ENCODE measurements at places on chromosomes 1 and 21. TPM values are rescaled to one million over a fixed set of nuclear protein-coding genes. Genes with fewer than 3 reads are reported as not detected.

GRCh38 chr1:163201906-163202305 is 810 bp downstream of the RGS5 start:
- DNase-seq, result no peak

DNA sequence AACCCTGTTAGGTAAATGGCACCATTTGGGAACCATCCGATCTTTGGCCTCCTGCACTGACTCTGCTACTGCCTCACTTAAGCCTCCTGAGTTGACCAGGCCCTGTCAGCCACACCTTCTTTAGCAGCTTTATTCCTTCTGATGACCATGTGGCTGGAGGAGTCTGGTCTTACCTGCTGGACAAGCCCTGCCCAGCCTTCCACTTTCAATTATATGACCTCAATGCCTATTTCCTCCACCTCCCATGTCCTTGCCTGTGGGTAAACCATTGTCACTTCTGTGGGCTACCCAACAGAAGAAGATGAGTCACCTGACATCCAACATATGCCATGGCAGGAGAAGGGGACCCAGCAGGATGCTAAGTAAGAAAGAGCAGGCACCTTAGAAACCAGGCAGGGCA is 393.8 kb downstream of the NTNG1 start:
- no peak for DNase-seq

DNA sequence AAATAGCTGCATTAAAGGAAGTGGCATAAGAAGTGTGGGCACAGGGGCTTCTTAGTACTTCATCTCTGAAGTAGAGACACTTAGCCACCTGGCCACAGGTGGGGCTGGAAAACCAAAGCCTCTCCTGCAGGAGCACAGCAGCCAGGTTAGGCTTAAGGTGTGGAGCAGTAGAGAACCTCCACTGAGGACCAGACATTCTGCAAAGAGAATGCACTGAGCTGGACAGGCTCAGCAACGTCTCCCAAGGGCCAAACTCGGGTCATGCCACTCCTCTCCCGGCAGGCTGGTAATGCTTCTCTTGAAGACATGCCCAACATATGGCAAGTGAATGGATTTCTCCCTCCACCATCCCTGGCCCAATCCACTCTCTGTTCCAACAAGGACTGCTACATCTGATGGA is 33.0 kb upstream of the LRRC38 start:
- DNase-seq, result no peak

DNA sequence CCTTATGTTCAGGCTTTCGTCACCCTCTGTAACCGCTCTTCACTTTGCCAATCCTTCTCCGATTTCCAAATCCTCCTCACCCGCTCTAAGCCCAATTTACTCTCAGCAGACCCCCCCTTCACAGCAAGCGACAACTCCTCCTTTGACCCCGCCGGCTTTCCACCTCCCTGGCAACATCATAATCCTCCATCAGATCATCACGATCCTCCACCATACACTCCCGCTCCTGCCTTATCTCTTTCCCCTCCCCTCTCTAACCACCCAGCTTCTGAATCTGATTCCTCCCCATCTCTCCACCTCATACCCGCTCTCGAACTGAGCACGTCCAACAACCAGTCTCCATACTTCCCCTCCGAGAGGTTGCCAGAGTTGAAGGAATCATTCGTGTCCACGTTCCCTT is 7.5 kb upstream of the EVA1B start:
- no peak for DNase-seq

GRCh38 chr21:29583424-29583924 is 284.8 kb downstream of the BACH1 start:
- no peak for DNase-seq

- no peak for DNase-seq
Measured at GRCh38 chr1:154774175-154774855, 95.8 kb downstream of the KCNN3 start.

- peak; percentile 17 for DNase-seq
Measured at GRCh38 chr1:164562511-164562910, 3.5 kb downstream of the PBX1 start.

GRCh38 chr21:36104317-36105300 is 30.3 kb upstream of the CBR3 start:
- peak; percentile 44 for DNase-seq

DNA sequence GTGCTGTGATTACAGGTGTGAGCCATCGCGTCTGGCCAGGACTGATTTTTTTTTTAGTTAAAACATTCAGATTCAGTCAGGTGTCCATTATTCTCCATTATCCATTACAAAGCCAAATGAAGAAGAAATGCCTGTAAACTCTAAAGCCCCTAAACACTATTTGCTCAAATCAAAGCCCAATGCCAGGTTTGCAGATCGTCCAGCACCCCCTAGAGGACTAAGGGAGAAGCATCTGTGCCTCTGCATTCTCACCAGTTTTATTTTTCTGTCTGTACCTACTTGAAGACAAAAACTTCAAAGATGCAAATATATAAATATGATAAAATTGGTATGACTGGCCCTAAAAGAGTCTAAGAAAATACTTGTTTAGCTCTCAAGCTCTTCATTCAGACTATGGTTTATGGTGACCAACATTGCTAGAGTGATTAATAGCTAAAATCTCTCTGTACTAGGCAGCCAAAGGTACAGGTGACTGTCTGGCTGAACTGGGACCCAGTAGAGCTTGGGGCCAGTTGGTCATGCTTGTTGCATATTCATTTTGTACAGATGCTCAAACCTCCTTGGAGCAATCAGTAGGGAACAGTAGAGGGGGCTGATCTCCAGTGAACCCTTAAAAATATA is 138.4 kb downstream of the SYT2 start:
- DNase-seq, result peak; percentile 57

GRCh38 chr1:145961425-145962156 is 2.8 kb downstream of the ANKRD34A start:
- DNase-seq, result no peak

- DNase-seq, result no peak
Measured at GRCh38 chr1:238101923-238102322, 211.2 kb upstream of the ZP4 start.

DNA sequence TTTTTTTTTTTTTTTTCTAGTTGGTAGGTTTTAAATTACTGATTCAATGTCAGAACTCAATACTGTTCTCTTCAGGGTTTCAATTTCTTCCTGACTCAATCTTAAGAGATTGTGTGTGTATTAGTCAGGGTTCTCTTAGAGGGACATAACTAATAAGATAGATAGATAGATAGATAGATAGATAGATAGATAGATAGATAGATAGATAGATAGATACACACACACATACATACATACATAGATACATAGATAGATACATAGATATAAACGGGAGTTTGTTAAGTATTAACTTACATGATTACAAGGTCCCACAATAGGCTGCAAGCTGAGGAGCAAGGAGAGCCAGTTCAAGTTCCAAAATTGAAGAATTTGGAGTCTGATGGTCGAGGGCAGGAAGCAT is 251.3 kb downstream of the SMYD3 start:
- no peak for DNase-seq

Gene GSTM1
- total RNA-seq, result not detected

DNA sequence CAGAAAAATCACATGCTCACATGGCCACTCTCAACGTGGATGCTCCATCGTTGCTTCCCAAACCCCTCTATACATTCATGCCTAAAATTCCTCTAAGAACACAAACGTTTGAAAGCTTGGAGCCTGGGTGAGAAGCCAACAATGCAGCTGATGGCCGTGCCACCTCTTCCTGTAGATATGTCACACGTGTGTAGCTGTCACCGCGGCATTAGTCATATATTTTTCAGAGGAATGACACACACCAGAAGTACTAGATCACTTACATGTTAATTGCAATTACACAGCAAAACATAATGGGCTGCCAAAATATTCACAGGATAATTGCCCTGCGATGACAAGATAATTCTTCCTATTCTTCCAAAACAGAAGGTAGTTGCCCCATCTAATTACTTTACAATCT is 112.7 kb upstream of the BACE2 start:
- no peak for DNase-seq

DNA sequence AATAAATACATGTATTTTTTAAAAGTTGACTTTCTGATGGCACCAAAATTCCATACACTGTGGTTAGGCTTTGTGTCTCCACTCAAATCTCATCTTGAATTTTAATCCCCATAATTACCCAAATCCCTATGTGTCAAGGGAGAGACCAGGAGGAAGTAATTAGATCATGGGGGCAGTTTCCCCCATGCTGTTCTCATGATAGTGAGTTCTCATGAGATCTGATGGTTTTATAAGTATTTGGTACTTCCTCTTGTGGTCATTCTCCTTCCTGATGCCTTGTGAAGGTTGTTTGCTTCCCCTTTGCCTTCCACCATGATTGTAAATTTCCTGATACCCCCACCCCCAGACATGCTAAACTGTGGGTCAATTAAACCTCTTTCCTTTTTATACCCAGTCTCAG is 1218.4 kb upstream of the PRMT6 start:
- no peak for DNase-seq

GRCh38 chr1:114021665-114022099 is 42.4 kb downstream of the OLFML3 start:
- DNase-seq, result no peak

- DNase-seq, result peak; percentile 18
Measured at GRCh38 chr1:29162476-29163138, 19.1 kb downstream of the SRSF4 start.

- peak; percentile 35 for DNase-seq
Measured at GRCh38 chr1:182337736-182338571, 53.6 kb downstream of the GLUL start.

Gene OTUD3
- total RNA-seq, result 13.4 TPM

Gene MYBPH
- total RNA-seq, result 0.43 TPM

Gene LCE3E
- not detected for total RNA-seq

Gene S100A1
- not detected for total RNA-seq

DNA sequence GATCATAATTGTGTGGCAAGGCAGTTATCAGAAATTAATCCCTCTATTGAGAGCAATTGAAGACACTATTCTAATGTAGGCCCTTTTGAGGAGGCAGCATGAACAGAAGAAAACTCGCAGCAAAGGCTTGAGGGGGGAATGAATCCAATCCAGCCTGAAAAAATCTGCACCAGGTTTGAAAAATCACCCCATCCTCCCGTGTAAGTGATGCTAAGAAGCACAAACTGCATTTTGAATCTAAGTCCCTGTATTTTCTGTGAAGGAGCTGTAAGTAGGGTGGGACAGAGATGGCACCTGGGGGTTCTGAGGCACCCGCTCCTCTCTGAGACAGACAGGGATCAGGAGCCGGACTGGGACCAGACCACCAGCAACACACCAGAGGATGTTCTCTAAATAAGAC is at the start of gene CRB1:
CRB1 (plus strand) TSS at position 241 of the 400 bp plus-strand sequence. CDS start 161 bp downstream, outside the sequence.
- DNase-seq, result no peak

Gene SPATA21
- total RNA-seq, result not detected

Gene SLAMF7
- not detected for total RNA-seq

Gene SLC5A9
- total RNA-seq, result not detected

Gene SPRR2G
- total RNA-seq, result not detected

GRCh38 chr1:223338811-223339746 is 24.9 kb downstream of the SUSD4 start:
- no peak for DNase-seq

GRCh38 chr1:36567601-36568341 is 85.1 kb upstream of the CSF3R start:
- DNase-seq, result no peak

DNA sequence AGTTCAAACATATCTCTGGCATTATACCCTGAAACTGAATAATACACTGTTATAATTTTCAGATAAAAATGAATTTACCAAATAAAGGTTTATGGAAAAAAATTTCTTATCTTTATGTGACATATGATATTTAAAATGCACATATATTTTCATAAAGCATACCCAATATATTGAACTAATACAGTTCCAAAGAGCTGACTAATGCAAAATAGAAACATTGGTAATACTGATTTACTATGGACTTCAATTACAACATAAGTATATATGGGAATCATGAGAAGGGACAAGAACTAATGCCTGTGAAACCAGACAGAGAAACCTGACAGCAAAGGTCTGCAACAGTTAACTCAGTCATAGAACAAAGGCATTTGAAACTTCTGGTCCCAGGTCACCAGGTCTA is 153.5 kb downstream of the DENND1B start:
- no peak for DNase-seq

DNA sequence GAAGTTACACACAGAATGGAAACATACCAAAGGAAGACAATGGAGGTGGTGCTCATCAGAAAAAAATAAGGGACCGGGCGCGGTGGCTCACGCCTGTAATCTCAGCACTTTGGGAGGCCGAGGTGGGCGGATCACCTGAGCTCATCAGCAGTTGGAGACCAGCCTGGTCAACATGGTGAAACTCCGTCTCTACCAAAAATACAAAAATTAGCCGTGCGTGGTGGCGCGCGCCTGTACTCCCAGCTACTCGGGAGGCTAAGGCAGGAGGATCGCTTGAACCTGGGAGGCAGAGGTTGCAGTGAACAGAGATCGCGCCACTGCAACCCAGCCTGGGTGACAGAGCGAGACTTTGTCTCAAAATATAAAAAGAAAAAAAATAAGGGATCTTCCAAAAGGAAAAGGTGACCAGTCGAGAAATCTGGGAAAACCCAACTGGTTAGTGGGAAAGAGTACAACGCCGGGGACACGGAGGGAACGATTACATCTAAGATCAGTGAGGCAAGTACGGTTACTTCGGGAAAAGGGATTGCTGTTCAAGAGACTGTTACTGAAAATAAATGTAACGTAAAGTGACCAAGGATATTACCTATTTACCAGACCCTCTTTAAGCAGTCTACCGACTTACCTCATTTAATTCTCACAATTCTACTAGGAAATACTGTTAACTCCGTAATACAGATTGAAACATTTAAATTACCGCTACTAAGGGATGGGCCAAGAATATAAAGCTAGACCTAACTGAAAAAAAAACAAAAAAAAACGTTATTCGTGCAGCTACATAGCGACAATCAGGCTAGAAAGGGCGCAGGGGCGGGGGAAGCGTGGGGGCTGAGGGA is 822 bp downstream of the CCT3 start:
- peak; percentile 8 for DNase-seq

- no peak for DNase-seq
Measured at GRCh38 chr1:166673722-166674121, 165.6 kb upstream of the POGK start.

Gene YARS1
- total RNA-seq, result 137 TPM

Gene SLC2A1
- 118 TPM for total RNA-seq

DNA sequence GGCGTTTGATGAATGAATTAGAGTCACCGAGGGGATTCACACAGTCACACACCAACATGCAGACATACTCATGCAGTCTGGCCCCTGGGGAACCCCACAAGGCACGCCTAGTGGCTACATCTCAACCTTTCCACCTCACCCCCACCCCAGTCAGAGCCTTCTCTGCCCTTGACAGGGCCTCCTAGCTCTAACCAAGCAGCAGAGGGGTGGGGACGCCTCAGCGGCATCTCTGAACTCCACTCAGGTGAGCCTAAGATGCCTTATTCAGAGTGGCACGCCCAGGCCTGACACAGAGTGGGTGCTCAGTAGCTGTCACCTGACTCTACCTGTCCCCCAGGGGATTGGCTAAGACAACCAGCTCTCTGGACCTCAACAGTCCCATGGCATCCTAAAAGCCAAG is 3.7 kb upstream of the SDC3 start:
- no peak for DNase-seq

GRCh38 chr1:115069659-115070308 is 19.5 kb downstream of the TSPAN2 start:
- DNase-seq, result no peak
